HEK293T (cell line): ENCODE measurements at places on chromosomes 7 and 10.

GRCh38 chr10:27998178-27998953, 513 bp downstream of the ODAD2 start:
- DNase-seq = peak; percentile 35

GRCh38 chr7:81527651-81528050, 242.2 kb downstream of the HGF start:
- no peak for DNase-seq

GRCh38 chr7:16350634-16351033, 70.7 kb downstream of the CRPPA start:
- no peak for DNase-seq

GRCh38 chr10:14377591-14378175, 47.0 kb upstream of the FRMD4A start:
- no peak for DNase-seq

GRCh38 chr7:135386776-135387175, 123.1 kb downstream of the CNOT4 start:
- DNase-seq = peak; percentile 21

DNA sequence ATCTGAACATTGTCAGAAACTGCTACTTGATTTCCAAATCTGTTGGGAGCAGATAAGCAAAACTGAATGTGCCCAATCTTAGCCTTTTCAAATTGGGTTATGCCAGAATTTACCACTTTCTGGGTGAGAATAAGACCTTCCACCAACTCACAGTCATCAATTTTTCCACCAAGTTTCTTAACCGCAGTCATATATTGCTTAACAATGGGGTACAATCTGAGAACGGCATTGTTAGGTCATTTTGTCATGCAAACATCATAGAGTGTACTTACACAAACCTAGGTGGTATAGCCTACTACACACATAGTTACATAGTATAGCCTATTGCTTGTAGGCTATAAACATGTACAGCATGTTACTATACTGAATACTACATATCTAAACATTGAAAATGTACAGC, 16.0 kb downstream of the MRPS33 start:
- no peak for DNase-seq

DNA sequence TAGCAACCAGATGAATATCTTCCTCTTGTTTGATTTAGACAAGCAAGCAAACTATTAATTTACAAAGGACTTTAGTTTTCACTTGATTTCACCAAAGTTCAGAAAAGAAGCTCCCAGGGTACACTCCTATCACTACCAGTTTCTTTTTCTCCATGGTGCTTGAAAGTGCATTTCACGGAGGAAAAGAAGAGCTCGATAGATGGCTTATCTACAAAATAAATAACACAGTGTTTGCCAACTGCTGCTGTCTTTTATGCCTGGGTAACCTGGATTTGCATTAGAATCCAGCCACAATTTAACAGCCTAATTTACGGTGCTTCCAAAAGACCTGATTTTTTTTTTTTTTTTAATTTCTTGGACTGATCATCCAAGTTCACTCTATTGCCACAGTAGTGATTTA, 275.7 kb downstream of the GPR37 start:
- DNase-seq = no peak

GRCh38 chr10:5346881-5347280, 17.9 kb upstream of the UCN3 start:
- no peak for DNase-seq

- DNase-seq = no peak
Observed at GRCh38 chr7:2120251-2120660, 112.5 kb downstream of the MAD1L1 start.

DNA sequence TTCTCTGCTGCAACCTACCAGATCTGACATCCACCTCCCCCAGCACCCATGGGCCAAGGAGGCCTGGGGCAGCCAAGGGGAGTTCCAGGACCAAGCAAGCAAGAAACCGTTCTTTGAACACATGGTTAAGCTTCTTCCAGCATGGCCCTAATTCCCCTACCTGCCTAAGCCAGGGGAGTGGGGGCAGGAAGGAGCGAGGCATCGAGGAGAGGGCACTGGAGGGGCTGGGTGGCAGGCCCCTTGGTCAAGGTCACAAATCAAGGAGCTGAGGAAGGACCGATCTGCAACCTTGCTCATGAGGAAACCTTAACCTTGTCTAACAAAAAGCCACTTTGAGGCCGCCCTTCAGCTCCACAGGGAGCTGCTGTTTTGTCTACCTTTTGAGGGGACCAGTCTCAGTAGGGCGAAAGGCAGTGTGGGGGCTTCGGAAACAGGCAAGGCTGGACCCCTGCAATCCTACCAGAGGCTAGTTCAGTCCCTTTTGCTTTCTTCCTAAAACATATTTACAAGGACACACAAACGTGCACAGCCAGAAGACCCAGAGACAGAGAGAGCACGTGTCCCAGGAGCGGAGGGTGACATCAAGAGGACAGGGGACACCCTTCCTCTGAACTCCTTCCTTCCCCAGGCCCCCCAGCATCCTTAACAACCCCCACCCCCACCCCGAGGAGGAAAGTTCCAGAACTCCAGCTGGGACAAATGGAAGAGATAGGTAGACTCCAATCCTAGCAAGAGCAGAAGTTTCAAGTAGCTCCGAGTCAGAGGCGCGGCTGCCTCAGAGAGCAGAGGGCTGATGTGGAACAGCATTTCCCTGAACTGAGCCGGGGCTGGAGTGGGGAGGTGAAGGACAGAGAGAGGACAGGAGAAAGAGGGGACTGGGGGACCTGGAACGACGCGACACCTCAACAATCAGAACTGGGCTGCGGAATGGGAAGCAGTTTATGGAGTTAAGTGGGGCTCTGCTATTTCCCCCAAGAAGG, 28.2 kb downstream of the SPOCK2 start:
- DNase-seq = no peak

DNA sequence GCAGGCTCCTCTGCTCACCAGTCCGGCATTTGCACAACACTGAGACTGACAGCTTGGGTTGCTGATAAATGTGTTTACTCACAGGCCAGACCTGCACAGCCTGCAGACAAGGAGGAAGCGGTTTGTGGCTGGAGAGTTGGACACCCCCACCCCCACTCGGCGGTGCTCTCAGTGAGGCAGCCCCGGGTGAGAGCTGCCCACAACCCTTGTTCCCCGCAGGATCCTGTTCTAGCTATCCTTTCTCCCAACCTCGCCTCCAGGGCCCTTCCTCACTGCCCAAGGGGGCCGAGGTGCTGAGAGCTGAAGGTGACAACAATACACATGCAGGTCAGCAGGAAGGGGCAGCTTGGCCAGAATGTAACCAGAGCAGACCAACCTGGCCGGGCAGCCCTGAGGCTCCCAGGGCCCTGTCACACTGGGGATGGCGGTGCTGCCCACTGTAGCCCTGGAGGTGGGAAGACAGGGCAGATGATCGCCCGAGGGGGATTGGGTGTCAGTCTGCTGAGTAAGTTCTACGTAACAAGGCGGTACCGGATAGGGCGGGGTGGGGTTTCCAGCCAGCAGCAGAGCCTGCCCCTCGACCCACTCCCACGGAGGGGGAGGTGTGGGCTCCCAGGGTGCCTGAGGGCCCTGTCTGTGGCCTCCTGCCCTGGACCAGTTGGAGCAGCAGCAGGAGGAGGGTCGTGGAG, 2.1 kb upstream of the ADAM8 start:
- no peak for DNase-seq

DNA sequence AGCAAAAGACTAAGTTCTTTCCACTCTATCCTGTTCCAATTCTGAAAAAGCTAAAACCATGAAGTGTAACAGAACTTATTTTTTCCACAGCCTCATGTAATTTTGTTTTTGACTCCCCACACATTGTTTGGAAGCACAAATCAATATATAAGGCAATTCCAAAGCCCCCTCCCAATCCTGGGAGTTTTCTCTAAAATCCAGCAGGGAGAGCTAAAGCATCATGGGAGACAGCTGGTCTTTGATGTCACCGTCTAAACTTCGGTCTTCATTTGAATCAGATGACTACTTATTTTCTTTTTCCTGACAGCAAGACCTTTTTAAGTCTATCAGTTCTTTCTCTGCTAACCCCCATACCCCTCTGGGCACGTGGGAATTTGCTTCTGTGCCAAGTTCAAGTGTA, 33.3 kb upstream of the PON1 start:
- no peak for DNase-seq

GRCh38 chr7:75727881-75728593, 10.7 kb downstream of the HIP1 start:
- DNase-seq = no peak

- peak; percentile 21 for DNase-seq
Observed at GRCh38 chr7:121329191-121330052, 622 bp downstream of the WNT16 start.

DNA sequence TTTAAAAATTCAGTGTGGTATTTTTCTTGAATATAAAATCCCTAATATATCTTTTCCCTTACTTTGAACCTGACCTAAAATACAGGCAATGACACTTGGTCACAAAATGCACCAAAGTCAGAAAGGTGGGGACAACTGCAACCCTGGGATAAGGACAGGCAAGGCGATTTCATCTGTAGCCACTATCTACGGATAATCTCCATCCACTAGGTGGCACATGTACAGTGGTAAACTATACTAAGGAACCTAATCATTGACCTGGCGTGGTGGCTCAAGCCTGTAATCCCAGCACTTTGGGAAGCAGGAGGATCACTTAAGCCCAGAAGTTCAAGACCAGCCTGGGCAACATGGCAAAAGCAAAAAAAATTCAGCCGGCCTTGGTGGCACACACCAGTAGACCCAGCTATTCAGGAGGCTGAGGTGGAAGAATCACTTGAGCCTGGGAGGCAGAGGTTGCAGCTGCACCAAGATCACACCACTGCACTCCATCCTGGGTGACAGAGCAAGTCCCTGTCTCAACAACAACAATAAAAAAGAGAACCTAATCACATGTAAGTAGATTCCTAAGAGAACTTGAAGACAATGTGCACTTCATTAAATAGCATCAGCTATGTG, 98.9 kb downstream of the KMT2C start:
- DNase-seq = peak; percentile 59

- no peak for DNase-seq
Observed at GRCh38 chr7:44980393-44981034, 1.7 kb upstream of the MYO1G start.

GRCh38 chr7:75653651-75654050, 85.1 kb downstream of the HIP1 start:
- DNase-seq = no peak

GRCh38 chr7:36986948-36987724, 262.8 kb upstream of the AOAH start:
- DNase-seq = peak; percentile 83

GRCh38 chr10:49139028-49139845, 5.4 kb upstream of the FAM170B start:
- DNase-seq = no peak

GRCh38 chr7:105680505-105681187, 99.4 kb upstream of the EFCAB10 start:
- no peak for DNase-seq

GRCh38 chr7:140640727-140641523, at the start of gene DENND2A:
Gene DENND2A, minus strand, starts transcription at chr7:140640813. Its CDS starts 38,416 bp downstream, at chr7:140602397.
- DNase-seq = peak; percentile 81

DNA sequence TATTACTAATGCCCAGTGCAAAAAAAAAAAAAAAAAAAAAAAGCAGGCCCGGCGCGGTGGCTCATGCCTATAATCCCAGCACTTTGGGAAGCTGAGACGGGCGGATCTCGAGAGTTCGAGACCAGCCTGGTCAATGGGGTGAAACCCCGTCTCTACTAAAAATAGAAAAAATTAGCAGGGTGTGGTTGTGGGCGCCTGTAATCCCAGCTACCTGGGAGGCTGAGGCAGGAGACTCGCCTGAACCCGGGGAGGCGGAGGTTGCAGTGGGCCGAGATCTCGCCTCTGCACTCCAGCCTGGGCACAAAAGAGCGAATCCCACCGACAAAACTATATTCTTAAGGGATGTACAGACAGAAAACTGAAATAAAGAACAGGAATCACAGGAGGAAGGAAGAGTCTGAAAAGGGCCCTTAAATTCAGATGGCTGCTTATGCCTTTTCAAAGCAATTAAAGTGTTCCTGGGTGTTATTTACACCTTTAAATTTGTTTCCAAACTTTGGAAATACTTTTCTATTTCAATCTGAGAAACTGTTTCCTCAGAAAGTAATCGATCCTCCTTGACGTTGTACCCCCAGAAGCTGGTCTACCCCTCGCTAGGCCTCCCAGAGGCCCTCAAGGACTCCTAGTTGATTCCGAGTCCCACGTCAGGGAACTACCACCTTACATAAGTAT, 2.0 kb upstream of the KMT2E start:
- DNase-seq = no peak
